DMS79 (cell line): ENCODE measurements at places on chromosomes 5 and 9.

DNA sequence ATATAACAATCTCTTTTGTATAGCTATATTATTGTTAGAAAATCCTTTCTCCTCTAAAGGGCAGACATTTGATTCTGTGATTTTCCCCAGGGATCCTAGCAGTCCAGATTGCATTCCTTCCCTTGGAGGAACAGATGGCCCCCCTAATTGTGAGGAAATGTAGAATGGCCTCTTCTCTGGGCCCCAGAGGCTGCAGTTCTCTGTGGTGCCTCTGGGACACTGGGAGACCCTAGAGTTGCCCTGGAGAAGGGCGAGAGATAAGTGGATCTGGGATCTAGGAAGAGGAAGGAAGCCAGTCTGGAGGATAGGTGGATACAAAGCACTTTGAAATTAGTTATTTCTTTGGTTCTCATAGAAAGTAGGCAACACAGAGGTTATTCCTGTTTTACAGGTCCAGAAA, 1.9 kb upstream of the HINT2 start:
- no peak for DNase-seq

GRCh38 chr9:87557996-87558395, 60.3 kb downstream of the DAPK1 start:
- no peak for DNase-seq

DNA sequence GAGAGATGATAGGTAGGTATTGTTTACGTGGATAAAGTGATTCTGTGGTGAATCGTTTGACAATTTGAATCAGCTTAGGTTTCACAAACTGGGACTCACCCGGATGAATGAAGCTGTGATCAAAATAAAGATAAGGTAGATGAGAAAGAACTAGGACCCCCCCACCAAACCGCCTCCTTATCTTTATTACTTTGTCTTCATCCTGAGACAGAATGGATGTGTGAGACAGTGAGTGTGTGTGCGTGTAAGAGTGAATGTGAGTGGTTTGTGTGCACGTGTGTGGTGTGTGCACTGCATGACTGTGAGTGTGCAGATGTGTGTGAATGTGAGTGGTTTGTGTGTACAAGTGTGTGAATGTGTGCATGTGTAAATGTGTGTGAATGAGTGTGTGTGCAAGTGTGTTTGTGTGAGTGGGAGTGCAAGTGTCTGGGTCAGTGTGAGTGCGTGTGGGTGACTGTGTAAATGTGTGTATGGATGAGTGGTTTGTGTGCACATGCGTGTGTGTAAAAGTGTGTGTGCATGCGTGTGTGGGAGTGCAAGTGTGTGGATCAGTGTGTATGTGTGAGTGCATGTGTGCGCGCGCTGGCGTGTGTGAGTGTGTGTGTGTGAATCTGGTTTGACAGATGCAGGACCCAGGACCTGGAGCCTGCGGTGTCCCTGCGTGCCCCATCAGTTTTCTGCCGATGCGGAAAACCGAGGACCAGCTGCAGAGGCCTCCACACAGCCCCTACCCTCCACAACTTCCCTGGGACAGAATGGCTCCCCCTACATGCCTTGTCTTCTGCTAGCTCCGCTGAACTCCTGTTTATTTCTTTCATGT, 11.4 kb upstream of the ENG start:
- DNase-seq, result no peak

GRCh38 chr5:33601881-33602280, 161.1 kb downstream of the TARS1 start:
- DNase-seq, result no peak

DNA sequence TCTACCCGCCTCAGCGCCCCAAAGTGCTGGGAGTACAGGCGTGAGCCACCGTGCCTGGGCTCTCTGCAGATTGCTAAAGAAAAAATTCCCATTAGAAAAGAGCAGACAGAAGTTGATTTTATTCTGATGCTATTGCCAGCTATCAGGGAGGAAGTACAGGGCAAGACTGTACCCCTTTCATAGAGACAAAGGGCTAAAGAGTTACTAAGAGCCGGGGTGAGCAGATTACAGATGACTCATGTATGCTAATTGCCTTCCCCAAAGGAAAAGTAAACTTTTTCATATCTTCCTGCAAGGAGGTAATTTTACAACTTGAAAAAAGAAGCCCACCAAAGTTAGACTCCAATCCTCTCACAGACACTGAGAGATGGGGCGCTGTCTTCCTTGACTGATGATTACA, 42.3 kb upstream of the MCTP1 start:
- DNase-seq, result no peak

DNA sequence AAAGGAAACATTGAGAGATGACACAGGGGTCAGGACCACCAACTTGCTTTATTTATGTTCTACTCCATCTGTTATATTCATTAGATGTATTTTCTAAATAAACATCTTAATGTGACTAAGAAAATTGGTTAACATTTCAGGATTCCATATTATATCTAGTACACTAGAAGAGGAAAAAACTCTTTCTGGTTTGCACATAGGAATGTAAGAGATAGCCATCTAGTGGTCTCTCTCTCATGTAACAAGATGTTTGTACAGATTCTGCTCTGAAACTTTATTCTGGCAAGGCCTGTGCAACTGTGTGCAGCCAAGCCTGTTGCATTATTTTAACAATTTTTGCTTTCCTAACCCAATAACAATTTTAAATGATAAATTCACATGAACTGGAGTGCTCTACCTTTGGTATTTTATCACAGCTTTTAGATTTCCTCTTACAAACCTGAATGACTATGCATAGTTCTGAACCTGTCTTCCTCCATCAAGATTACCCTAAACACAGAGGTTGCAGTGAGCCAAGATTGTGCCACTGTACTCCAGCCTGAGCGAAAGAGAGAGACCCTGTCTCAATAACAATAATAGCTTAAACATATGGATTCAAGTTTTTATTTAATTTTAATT, 148.2 kb downstream of the GIN1 start:
- DNase-seq, result no peak

- DNase-seq, result no peak
These were observed 97.4 kb downstream of the CDK5RAP2 start for GRCh38 chr9:120482424-120483186.

DNA sequence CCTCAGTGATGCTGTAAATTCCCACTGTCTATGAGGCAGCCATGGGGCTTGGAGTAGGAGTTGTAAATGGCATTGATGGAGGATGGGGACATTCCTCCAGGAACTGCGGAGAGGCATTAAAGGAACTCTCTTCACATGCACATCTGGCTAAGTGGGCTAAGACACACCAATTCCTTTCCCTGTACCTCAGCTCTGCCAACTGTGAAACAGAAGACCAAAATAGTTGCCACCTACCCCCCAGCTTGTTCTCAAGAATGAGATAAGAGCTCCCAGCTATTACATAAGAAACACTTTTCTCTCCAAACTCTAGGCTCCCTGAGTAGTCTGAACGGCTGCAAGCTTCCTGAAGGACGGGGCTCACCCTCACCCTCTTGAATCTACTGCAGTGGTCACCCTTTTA, 144.6 kb upstream of the SLC30A5 start:
- DNase-seq, result no peak

DNA sequence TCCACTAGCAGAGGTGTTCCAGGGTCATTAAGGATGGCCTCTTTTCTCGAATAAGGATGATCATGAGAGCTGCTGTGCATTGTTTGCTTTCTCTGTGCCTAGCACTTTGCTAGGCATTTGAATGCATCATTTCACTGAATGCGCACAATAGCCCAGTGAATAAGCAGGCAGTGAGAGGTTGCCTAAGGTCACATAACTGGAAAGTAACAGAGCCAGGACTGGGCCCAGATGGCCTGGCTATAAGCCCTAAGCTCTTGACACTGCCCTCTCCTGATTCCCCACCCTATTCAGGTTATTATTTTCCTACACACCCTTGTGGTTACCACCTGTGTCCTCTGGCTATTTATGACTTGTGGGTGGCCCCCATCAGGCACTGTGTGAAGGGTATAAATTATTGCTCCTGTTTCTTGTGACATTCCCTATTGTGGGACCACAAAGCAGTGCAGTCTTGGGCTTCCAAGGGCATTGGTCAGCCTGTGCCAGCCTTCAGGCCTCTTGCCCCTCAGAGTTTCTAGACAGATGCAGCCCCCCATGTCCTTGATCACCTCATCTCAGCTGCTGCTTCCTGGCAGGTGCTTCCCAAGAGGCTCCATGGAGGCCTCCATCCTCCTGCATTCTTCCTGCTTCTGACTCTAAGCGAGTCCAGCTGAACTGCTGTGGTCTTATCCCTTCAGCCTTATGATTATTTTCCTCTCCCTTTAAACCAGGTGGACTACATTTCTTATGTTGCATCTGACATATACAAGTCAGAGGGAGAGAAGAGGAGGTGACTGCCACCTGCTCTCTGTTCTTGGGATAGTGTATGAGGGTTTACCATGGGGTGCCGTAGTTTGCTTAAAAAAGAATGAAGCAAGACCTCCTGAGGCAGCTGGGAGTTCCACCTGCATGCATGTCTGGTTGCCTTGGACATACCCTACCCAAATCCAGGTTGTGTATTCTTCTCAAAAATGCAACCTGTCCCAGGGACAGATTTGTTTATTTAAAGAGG, 47.6 kb downstream of the ANGPTL2 start:
- no peak for DNase-seq

GRCh38 chr9:100303747-100304146, 49.0 kb downstream of the TEX10 start:
- DNase-seq, result no peak

DNA sequence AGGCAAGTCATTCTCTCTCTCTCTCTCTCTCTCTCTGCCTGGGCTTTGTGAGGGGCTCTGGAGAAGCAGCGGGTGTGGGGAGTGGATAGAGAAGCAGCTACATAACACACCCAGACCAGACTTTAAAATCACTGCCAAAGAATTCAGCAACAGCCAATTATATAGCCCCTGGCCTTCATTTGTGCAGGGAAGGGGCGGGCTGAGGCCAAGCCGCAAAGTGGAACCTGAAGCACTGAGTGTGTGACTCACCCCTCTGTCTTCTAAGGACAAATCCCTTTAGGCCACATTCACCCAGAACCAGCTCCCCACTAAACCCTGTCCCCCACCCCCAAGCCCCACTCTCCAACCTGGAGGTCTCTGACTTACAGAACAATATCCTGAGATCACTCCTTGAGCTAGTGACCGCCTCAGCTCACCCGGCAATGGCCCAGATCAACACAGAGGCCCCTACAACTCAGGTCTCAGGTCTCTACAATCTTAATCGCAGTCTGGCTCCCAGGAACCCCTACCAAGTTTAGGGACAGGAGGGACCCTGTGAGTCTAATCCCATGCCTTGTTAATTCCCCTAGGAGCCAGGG, 6.0 kb downstream of the B4GALT1 start:
- DNase-seq, result peak; percentile 86

DNA sequence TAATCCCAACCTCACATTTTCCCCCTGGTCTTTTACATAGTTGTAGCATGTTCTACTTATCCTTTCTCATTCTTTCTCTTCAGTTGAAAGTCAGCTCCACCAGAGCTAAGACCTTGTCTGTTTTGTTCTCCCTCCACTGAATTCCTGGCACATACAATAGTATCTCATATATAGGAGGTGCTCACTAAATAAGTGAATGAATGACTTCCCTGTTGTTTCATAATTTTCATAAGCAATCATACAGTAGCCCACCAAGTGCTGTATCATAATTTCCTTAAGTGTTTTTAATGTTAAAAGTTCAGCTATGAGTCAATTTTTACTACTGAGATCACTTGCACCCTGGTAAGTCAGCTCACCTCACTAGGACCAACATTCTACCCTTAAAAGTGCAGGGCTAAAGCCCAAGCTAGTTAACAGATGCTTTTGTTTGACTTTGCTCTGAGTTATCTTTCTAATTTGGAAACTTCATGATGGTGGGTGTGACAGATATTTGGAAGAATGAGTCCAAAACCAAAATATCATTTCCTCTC, 27.6 kb downstream of the TMEM245 start:
- no peak for DNase-seq

DNA sequence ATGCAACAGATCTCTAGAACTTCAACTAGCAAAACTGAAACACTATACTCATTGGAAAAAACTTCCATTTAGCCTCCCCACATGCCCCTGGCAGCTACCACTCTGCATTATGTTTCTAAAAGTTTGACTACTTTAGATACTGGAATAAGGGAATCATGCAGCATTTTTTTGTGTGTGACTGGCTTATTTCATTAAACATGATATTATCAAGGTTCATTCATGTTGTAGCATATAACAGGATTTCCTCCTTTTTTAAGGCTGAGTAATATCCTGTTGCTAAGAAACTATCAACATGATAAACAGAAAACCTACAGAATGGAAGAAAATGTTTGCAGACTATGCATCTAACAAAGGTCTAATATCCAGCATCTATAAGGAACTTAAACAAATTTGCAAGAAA, 597.9 kb downstream of the DMRTA1 start:
- no peak for DNase-seq

GRCh38 chr5:60447488-60447920, 252.5 kb downstream of the DEPDC1B start:
- DNase-seq, result no peak

DNA sequence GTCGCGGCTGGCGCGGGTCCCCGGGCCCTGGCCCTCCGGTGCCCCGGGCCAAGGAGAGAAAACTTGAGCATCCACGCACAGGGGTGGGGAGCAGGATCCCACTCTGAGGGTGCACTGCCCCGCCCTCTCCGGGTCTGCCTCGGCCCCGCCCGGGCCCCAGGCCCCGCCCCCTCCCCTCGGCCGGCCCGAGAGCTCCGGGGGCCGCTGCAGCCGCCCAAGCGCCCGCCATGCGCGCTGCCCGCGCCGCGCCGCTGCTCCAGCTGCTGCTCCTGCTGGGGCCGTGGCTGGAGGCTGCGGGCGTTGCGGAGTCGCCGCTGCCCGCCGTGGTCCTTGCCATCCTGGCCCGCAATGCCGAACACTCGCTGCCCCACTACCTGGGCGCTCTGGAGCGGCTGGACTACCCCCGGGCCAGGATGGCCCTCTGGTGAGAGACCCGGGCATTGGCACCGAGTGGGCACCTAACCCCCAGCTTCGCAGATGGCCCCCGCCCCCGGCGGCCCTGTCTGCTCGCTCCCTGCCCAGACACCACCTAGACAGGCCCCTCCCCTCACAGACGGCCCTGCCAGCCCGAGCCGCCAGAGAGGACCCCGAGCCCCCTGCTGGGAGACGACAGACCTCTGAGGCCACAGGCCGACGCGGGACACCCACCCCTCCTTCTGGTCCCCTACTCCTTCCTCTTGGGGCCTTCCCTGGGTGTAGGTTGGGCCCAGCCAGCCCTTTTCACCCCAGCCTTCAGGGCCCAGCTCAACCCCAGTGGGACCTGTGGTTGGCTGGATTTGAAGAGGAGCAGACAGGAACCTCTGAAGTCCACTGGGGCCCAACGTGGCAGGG, at the start of gene CERCAM:
Gene CERCAM (plus strand): TSS at position 207 of the 831 bp plus-strand sequence. CDS start 21 bp downstream, at position 228.
- DNase-seq, result no peak
